ENCODE measurements at places on chromosomes 2 and 18. TPM values are rescaled to one million over a fixed set of nuclear protein-coding genes. Genes with fewer than 3 reads are reported as not detected.

TXNDC2 gene
- 0.28 TPM for total RNA-seq

GRCh38 chr2:197327073-197327471, 16.5 kb upstream of the ANKRD44 start:
- H3K27me3 ChIP-seq = no peaks in the 10 kb centered on the region
- no peaks in the 10 kb centered on the region for H3K36me3 ChIP-seq
- no peak for DNase-seq
- no peak overlapping the region for H3K4me3 ChIP-seq
- no peak overlapping the region for H3K27ac ChIP-seq

MREG gene
- 21.8 TPM for total RNA-seq

OR6B2 gene
- total RNA-seq = not detected

DNA sequence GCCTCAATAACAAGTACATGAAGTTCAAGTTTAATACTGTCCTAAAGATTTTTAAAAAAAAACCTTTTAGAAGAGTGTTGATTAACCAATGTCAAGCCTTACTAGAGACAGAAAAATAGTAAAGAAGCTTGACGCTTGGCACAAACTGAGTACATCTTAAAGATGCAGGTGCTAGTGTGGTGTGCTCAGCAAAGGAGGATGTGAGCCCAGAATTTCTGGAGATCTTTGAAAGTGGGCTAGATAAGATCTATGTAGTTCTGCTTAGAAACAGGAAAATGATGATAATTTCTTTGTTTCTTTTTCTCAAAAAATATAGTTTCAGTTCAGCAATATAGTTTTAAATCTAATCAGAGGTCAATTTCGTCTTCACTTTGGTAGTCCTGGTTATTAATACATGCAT, 118.3 kb upstream of the KLHL14 start:
- H3K4me3 ChIP-seq = no peak overlapping the region
- no peak for DNase-seq
- peaks cover under 1% of the 10 kb centered on the region for H3K36me3 ChIP-seq
- H3K4me1 ChIP-seq = peaks cover 9% of the 10 kb centered on the region

DNA sequence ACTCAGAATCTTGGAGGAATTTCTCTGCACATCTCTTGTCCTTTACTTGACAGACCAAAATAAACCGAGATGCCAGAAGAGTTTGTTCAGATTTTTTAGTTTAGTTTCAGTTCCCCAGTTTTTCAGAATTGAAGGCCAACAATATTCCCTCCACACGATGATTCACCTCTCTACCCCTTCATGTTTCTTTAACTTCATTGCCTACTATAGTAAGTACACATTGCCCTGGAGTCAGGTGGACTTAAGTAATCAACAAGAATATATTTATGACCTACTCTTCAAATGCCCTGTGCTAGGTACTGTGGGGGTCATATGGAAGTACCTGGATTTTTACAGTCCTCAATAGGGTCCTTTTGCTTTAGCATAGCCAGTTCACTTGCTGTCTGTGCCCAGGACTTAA, 79.6 kb upstream of the CTLA4 start:
- no peak overlapping the region for H3K4me3 ChIP-seq
- no peak overlapping the region for H3K27ac ChIP-seq
- H3K27me3 ChIP-seq = no peaks in the 10 kb centered on the region
- DNase-seq = no peak
- peaks cover 5% of the 10 kb centered on the region for H3K4me1 ChIP-seq

GRCh38 chr2:33258387-33258786, 218.1 kb upstream of the RASGRP3 start:
- no peak overlapping the region for H3K4me3 ChIP-seq
- H3K36me3 ChIP-seq = no peaks in the 10 kb centered on the region
- H3K27ac ChIP-seq = no peak overlapping the region
- H3K27me3 ChIP-seq = no peaks in the 10 kb centered on the region
- no peaks in the 10 kb centered on the region for H3K4me1 ChIP-seq
- no peak for DNase-seq
